ENCODE measurements at places on chromosomes 6 and 20.

DNA sequence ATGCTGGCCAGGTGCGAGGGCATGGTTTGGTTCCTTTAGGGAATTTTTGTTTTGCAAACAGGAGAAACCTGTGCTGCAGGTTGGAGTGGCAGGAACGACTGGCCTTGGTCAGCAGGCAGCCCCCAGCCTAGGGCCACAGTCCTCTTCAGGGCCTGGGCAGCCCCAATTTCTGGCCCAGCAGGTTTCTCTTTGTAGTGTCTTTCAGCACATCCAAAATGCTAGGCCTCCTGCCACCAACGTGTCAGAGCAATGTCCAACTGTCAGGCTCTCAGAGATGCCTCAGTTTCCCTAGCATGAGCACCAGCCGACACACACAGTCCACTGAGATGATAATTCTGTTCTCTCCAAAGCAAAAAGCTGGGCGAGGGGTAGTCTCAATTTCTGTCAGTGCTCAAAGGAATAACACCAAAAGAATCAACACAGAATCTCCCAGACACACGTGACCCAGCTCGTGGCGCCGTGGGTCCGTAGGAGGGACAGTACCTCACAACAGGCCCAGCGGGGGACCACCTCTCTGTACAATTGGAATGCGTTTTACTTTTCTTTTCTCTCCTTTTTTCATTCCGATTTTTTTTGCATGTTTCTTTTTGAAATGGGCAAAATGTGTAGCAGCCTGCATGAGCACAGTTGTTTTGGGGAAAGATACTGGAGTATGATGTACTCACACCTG lies 125.9 kb downstream of the TAF4 start:
- DNase-seq, result no peak

DNA sequence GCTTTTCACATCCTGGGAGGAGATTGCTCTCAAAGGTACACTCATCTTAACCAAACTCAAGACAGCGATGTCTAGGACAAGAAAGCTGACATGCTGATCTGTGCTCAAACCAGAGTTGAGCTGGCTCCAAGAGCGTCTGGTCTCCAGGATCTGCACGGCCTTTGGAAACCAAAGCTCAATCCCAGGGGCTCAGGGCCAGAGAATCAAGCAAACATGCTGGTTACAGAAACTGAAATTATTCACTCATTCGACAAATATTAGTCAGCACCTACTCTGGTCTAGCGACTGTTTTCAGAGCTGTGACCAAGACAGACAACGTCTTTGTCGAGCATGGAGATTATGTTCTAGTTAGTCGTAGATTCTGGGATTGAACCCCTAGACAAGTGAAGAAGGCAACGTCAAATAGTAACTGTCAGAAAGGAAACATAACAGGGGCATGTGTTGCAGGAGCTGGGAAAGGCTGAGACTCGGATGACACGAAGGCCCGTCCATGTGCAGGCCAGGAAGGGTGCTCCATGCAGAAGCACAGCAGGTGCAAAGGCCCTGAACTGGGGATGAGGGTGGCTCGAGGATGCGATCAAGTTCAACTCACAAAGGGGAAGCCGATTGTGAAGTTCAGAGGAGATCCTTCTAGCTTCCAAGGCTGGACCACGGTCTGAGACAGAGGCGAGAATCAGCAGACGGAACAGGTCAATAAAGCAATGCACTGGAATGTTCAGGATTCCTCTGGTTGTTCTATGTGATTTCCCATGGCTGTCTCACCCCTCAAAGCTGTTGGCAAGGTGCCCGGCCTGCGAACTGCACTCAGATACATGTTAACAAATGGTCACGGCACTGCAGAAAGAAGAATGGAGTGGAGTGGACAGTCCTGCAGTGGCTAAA lies 12.5 kb upstream of the PCK1 start:
- no peak for DNase-seq

GRCh38 chr20:16974855-16975162 lies 226.7 kb downstream of the OTOR start:
- no peak for DNase-seq

DNA sequence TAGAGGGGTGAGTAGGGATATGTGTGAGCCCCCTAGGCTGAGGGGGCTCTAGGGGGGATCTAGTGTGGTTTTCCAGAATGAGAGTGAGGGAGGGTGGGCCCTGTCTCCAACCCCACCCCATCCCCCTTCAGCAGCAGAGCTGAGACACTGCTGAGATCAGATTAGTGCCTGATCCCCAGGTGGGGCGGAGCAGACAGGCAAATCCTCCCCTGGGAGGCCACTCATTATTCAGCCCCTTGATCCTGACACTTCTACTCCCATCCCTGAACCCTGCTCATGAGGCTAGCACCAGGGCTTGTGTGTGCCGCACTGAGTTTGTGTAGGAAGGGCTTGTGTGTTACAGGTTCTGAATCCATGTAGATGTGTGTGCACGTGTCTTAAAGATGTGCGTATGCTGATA lies 42.5 kb downstream of the SPDEF start:
- DNase-seq, result no peak

GRCh38 chr6:39421383-39422225 lies 99.1 kb upstream of the KCNK16 start:
- DNase-seq, result no peak

GRCh38 chr6:63844287-63844686 lies 208.7 kb downstream of the PHF3 start:
- DNase-seq, result no peak

DNA sequence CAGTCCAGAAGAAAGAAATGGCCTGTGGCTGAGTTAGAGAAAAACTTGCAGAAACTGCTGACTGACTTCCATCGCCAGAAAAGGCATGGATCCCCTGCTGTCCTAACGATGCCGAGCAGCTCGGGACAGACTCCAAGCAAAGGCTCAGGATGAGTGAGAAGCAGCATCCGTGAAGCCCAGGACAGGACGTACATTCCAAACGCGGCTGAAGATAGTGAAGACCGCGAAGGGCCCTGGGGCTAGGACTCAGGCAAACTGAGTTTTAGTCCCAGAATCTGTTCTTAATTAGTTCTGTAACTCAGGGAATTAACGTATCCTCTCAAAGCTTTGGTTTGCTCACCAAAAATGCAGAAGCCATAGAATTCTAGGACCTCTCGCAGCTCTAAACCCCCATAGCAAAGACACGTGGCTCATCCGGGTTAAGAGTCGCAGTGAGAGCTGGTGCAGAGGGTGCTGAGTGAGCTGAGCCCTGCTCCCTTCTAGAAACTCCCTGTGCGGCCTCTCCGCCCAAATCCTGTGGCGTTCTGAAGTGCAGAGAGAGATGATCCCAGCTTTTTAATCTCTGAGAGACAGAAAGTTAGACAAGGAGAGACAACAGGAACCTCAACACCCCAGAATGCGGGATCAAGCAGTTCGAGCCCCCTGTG lies 132.9 kb upstream of the THBS2 start:
- no peak for DNase-seq

GRCh38 chr6:70412252-70413113 lies 825 bp upstream of the FAM135A start:
- no peak for DNase-seq

- no peak for DNase-seq
Measured at GRCh38 chr20:44589537-44589936, 7.2 kb downstream of the PKIG start.

DNA sequence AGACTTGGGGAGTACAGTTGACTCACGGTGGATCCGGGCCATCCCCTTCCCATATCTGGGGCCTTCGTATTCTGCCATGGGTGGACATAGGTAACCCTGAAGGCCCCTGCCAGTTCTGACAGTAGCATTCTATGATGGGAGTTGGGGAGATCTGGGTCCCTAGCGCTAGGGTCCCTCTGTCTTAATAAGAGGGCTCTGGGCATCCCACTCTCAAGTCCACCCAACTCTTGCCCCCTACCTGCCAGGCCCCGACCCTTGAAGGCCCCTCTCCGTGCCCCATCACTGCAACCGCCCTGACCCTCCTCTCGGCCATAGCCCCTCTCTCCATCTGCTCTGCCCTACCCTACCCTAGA lies 6.5 kb upstream of the CAPN11 start:
- DNase-seq, result no peak

GRCh38 chr6:87407561-87407900 lies 241 bp upstream of the CFAP206 start:
- peak; percentile 1 for DNase-seq

GRCh38 chr6:22717915-22718314 lies 148.5 kb downstream of the HDGFL1 start:
- no peak for DNase-seq

- no peak for DNase-seq
Measured at GRCh38 chr6:95587989-95588388, 10.7 kb downstream of the MANEA start.

DNA sequence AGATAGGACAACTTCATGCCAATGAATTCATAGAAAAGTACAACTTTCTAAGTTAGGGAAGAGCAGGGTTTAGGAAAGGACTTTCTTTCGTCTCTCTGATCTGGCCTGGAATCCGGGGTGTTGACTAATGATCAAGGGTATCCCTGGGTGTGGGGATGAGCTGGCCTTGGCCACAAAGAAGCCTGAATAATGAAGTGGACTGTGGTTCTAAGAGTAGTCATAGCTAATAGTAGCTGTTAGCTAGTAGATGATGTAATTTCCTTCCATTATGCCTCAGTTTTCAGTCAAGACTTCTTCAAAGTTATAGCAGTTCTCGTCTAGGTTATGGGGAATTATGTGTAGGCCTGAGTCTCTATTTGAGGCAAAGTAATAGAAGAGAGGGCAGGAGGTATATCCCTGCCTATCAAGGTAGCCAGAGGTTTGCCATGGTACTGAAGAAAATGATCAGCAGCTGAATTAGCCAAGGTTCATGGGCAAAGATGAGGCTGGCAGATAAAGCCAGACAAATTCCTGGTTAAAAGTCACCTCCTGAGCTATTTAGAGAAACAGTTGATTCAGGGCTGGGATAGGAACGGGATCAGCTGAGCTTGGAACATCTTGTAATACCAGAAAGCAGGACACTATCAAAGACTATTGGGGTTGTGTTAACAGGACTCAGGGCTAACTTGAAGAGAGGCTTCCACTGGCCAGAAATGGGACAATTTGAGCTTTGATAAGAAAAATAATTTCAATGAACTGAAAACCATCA lies 18.7 kb upstream of the TRPC4AP start:
- DNase-seq, result no peak

DNA sequence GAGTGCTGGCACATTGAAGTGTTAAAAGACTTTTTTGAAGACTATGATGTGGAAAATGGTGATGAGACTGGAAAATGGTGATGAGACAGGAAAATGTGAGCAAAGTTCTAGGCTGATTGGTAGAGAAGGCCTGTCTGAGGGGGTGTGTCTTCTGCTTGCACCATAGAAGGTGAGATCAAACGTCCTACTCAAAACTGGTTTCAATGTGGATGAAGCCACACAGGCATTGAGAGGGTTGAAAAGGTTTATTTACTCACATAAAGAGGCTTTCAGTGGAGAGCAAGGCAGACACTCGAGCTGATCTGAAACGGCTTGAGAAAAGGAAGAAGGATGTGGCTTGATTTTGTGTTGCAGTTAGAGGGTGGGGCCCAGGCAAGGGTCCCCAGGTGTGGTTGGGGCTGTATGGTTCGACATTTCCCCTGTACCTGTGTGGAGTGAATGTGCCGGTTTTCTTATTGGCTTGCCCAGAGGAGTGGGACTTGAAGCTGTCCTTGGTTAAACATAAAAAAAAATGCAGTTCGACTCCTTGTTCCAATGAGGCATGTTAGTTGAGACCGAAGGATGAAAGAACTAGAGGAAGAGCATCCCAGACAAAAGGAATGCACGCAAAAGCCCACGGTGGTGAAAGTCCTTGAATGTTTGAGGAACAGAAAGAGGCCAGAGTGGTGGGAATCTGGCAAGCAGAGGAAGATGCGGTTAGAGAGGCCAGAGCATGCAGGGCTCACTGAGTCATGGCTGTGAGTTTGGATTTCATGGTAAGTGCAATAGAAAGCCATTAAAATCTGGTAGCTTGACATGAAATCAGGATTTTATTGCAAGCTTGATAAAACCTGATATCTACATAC lies 172.3 kb downstream of the EPM2A start:
- no peak for DNase-seq

DNA sequence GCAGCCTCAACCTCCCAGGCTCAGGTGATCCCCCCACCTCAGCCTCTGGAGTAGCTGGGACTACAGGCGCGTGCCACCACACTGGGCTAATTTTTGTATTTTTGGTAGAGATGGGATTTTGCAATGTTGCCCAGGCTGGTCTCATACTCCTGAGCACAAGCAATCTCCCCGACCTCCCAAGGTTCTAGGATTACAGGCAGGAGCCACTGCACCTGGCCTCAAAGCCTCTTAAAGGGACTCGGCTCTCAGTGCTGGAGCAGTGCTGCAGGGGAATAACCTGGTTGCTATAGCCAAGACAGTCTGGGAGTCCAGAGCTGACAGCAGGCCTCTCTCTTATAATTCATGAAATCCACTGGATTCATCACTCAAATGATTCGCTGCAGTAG lies 17.0 kb downstream of the GHRH start:
- no peak for DNase-seq

- no peak for DNase-seq
Measured at GRCh38 chr6:53238311-53238710, 89.7 kb upstream of the GCM1 start.

DNA sequence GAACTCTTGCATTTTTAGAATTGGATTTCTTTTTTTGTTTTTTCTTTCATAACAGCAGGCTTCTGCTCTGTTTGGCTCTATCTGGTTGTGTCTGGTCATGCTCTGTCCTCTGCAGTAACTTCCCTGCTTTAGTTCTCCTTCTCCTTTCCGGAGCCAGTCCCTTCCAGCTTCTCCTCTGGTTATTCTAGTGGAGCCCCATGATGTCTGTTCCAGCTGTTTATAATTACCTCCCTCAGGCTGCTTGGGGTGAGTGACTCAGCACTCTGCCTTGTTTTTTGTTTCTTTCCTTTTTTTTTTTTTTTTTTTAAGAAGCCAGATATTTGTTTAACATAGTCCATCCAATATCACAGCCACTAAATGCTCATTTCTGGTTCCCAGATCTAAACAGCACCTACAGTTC lies 409.6 kb downstream of the MAFB start:
- no peak for DNase-seq

GRCh38 chr6:41967312-41968287 lies 26.0 kb upstream of the CCND3 start:
- no peak for DNase-seq

DNA sequence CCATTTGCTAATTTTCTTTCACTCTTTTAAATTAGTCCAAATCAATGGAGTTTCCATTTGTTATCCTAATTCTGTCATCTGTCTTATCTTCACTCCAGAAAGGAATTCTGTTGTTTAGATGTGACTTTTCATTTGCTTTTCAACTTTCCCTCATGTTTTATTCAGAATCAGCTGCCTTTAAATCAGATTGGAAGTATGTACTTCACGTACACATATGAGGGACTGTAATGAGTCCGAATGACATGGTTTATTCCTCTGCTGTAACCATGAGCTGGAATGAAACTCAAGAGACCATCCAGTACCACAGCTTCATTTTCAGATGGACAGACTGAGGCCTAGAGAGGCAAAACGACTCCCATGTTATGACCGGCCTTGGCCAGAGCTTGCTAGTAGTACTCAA lies 302.3 kb downstream of the KIF16B start:
- DNase-seq, result no peak

GRCh38 chr20:49521356-49521755 lies 38.9 kb upstream of the KCNB1 start:
- DNase-seq, result no peak

GRCh38 chr20:42549496-42549895 lies 640.2 kb downstream of the PTPRT start:
- DNase-seq, result no peak

Measured in NCI-H460 (cell line).